Ovary (tissue), 10 donors: ENCODE measurements at places on chromosomes 12 and 14. TPM values are rescaled to one million over a fixed set of nuclear protein-coding genes. Genes with fewer than 3 reads are reported as not detected.

DNA sequence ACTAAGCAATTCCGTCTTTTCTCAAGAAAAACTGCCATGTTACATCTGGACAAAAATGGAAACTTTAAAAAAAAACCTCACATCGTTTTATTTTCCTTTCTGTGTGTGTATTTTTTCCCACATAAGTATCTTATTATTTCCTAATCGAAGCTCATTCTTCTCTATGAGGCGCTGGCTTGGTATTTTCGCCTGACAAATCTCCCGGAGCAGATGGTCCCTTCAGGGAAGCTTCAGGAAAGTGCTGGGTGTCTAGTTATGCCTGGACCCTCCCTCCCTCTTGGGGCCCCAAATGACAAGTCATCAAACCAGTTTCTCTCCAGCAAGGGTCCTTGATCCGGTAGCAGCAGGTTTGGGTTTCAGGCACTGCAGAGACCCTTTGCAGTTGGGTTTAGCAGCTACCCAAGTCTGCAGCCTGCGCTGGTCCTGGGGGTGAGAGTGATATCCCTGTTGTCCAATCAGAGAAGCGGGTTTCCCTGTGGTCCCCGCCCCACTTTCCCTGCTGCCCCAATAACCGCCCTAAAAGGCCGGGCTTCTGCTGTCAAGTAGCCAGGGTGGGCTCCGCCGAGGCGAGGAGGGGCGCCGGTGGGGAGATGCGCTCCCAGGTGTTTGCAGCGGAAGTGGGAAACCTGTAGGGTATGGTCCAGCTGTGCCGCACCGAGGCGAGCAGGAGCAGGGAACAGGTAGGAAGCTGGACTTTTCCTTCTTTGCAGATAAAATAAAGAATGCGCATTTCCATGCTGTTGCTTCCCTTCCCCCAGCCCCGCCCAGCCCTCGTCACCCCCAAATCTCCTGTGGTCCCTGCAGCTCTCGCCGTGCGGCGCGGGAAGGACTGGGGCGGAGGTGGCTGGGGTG is at the start of gene CNTN1:
Gene CNTN1 (plus strand): TSS at position 527 of the 852 bp plus-strand sequence.
- DNase-seq: peak; percentile 82

DEPDC4 gene
- 1.1 TPM for total RNA-seq

RXYLT1 gene
- 19.9 TPM for total RNA-seq

GRCh38 chr12:6554168-6555017 is 1.4 kb downstream of the IFFO1 start:
- peak; percentile 61 for DNase-seq

PRH2 gene
- not detected for total RNA-seq

BCL2L14 gene
- total RNA-seq: not detected

SLC17A8 gene
- total RNA-seq: not detected

- DNase-seq: no peak
These were observed 13.9 kb downstream of the GNS start for GRCh38 chr12:64745259-64745807.

GRCh38 chr14:65222440-65222858 is 120.1 kb upstream of the MAX start:
- no peak for DNase-seq

DNA sequence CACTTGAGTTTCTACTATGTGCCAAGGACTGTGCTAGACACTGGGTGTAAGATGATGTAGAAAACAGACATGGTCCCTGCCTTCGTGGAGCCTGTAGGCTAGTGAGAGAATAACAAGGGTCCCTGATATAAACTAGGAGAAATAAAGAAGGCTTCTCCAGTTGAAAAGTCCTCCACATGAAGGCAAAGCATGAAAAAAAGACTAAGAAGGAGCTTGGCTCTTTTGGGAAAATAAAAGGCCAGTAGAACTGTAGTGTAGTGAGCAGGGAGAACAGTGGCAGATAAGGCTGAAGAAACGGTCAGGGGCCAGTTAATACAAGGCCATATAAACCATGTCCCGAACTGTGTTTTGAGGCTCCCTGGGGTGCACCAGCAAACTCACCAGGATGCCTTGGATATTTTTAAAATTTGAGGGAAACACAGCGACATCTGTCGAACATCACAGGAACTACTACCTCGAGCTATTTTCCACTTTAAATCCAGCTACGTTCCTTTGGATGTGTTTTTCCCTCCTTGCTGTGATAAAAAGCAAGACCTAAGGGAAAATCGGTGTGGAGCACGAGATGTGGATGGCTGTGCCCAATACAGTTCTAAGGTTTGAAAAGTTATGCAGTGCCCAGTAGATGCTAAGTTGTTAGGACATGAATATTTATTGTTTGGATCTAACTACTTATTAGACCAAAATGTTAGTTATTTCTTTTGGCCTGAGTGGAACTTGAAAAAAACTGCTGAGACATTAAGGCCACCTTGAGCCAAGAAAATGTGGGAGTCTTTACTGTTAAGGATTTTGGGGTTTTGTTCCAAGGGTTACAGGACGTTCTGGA is 8.5 kb upstream of the CFL2 start:
- DNase-seq: peak; percentile 41

GRCh38 chr14:34223373-34224148 is 238.5 kb downstream of the SPTSSA start:
- DNase-seq: no peak

- no peak for DNase-seq
These were observed 1.1 kb downstream of the SLC6A15 start for GRCh38 chr12:84911271-84912197.

PPP2R5C gene
- 117 TPM for total RNA-seq

DNA sequence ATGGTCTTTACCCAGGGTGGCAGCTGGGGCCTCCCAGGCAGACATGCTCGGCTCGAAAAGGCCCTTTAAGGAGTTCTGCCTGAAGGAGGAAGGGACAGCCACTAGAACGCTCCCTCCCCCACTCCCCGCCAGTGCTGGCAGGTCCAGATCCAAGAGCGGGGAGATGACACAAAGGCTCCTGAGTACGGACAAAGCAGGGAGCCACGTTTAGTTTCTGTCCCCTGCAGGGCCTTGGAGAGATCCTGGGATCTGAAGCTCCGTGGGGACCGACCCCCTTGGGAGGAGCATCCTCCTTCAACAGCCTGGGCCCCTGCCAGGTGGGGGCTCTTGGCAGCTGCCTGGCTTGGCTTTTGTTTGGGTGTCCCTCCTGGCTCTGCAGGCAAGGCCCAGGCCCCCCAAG is 89.7 kb downstream of the ESRRB start:
- no peak for DNase-seq

MSI1 gene
- 3.8 TPM for total RNA-seq

GPRC5D gene
- total RNA-seq: not detected

MAGOHB gene
- total RNA-seq: 8.5 TPM

HOXC6 gene
- 21.4 TPM for total RNA-seq

DNA sequence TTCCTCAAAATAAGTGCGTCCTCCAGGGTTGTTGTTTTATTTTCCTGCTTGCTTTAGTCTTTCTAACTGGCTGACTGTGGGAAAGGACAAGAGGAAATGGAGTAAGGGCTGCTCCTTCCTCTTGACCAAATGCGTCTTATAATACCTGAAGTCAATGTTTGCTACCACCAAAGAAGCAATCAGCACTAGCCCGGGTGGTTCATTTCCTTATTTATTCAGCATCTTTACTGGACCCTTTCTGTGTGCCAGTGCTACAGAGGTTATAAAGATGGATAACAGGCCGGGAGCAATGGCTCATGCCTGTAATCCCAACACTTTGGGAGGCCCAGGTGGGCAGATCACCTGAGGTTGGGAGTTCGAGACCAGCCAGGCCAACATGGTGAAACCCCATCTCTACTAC is 15.1 kb upstream of the RPS6KA5 start:
- DNase-seq: no peak

DNA sequence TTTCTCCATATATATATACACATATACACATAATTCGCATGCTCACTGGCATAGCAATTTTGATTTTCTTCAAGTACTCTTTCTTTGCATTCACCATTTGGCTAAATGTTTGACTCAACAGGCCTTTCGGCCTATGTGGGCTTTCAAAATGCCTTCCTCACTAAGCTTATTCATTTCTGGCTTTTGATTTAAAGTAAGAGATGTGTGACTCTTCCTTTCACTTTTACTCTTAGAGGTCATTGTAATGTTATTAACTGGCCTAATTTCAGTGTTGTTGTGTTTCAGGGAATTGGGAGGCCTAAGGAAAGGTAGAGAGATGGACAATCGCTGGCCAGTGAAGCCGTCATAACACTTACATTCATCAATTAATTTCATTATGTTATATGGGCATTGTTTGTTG is 14.5 kb upstream of the KLRD1 start:
- no peak for DNase-seq

IAPP gene
- not detected for total RNA-seq

TAS2R8 gene
- total RNA-seq: not detected

SMIM41 gene
- total RNA-seq: 4.5 TPM

DNA sequence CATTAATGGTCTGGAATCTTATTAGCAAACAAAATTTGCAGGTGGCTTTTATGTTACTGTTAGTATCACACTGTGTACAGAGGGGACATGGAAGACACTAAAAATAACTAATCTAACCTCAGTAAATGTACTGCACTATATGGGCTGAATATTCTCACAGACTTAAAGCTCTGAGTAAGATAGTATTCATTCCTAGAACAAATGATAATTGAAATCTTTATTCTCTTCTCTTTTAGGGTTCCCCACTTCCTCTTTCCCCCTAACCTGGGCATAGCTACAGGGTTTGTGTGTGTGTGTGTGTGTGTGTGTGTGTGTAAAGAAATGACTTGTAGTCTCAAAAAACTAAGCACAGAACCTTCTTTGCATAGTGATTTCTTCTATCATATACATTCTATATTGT is 21.4 kb upstream of the HECTD1 start:
- no peak for DNase-seq

- DNase-seq: no peak
These were observed 99.6 kb upstream of the SOX5 start for GRCh38 chr12:24049101-24049500.

DNA sequence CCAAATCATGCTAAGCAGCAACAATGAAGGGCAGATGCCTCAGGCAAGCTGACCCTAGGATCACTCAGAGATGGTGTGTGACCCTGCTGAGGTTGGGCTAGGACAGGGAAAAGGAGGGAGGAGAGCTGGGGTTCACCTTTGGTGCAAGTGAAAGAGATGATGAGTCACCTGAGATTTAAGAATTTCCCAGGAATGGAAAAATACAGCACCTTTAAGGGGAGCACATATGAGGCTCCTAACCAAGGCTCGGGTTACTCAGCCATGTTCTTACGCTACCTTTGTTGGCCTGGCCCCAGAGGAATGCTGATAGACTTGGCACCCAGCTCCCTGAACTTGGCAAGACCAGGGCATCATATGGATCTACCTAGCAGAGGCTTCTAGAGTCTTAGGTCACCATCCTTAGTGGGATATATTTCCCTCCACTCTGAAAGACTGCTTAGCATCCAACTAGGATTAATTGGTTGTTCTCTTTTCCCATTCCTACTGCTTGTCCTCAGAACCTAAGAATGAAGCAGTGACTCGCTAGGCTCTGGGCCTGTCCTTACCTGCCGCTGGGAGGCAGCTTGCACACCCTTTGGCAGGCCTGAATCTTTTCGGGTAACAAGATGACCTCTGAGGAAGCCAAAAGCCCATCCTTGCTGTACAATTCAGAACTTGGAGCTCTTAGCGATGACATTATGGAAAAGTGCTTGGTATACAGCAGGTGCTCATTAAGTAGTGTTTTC is 4.0 kb upstream of the NAA25 start:
- no peak for DNase-seq

- no peak for DNase-seq
These were observed 24.7 kb downstream of the NCKAP1L start for GRCh38 chr12:54522243-54522642.

DNA sequence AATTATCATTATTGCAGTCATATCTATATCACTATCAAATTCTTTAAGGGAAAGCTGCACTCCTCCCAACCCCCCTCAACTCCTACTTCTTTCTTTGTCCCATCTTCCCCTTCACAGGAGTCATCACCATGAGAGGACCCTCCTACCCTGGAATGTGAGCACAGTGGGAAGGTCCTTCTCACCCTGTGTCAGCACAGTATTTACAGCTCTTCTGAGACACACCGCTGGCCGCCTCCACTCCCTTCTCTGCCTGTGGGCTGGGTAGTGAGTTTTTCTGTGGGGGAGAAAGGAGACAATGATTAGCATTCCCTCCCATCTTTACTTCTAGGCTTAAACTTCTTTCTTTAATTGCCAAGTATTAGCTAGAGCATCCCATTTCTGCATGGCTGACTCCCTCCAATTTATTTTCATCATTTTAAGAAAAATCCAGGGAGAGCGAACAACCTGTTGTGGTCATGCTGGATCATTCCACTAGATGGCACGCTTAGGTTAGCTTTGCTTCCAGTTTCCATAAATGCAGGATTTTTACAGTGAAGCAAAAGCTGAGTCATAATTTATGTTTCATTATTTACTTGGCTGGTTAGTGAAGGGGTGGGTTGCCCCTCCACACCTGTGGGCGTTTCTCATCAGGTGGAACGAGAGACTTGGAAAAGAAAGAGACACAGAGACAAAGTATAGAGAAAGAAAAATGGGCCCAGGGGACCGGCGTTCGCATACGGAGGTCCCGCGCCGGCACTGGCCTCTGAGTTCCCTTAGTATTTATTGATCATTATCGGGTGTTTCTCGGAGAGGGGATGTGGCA is 188.5 kb downstream of the ALX1 start:
- peak; percentile 10 for DNase-seq

- DNase-seq: no peak
These were observed 30.1 kb downstream of the CLEC1A start for GRCh38 chr12:10068644-10069043.

RD3L gene
- not detected for total RNA-seq
